ENCODE measurements at places on chromosomes 7 and 10. TPM values are rescaled to one million over a fixed set of nuclear protein-coding genes. Genes with fewer than 3 reads are reported as not detected.

- no peaks in the 10 kb centered on the region for H3K36me3 ChIP-seq
- H3K27me3 ChIP-seq, result no peaks in the 10 kb centered on the region
- no peaks in the 10 kb centered on the region for H3K4me1 ChIP-seq
Measured at GRCh38 chr10:42939237-42939636, 137.6 kb upstream of the RET start.

- no peak for DNase-seq
- H3K4me3 ChIP-seq, result no peak overlapping the region
- no peaks in the 10 kb centered on the region for H3K4me1 ChIP-seq
- H3K27me3 ChIP-seq, result no peaks in the 10 kb centered on the region
- H3K27ac ChIP-seq, result no peak overlapping the region
- H3K36me3 ChIP-seq, result no peaks in the 10 kb centered on the region
Measured at GRCh38 chr7:70415179-70415972, 716.6 kb upstream of the GALNT17 start.

GRCh38 chr7:130278860-130279259, 12.2 kb downstream of the CPA2 start:
- no peak overlapping the region for H3K27ac ChIP-seq
- H3K36me3 ChIP-seq, result no peaks in the 10 kb centered on the region
- H3K27me3 ChIP-seq, result no peaks in the 10 kb centered on the region
- H3K4me3 ChIP-seq, result no peak overlapping the region

Gene DPP6
- not detected for total RNA-seq

DNA sequence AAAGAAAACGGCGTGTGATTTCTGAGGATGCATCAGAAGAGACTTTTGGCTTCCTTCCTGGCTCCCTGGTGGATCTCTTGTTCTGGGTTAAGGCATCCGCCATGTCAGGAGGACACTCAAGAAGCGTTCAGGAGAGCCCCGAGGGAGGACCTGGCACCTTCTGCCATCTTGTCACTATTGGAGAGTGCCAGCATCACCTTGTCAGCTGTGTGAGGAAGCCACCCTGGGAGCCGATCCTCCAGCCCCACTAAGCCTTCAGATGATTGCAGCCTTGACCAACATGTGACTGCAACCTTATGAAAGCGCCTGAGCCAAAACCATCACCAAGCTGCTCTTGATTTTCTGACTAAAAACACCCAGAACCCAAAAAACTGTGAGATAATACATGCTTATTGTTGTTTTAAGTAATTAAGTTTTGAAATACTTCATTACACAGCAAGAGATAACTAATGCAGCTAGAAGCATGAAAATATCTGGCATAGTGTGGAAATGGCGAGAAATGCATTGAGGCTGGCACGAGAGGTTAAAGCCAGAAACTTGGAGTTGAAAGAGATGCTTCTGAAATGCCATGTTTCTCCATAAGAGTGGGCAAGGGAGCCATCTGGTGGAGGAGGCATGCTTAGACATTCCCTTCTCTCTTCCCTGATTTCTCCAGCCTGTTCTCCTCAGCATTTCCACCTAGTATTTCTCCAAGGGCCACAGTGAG, 5.4 kb upstream of the ZFYVE27 start:
- no peaks in the 10 kb centered on the region for H3K27me3 ChIP-seq
- peak; percentile 55 for DNase-seq
- H3K4me1 ChIP-seq, result peaks cover 2% of the 10 kb centered on the region
- H3K27ac ChIP-seq, result no peak overlapping the region
- H3K36me3 ChIP-seq, result no peaks in the 10 kb centered on the region

Gene CYP3A7
- not detected for total RNA-seq

Gene LOXL4
- not detected for total RNA-seq

Gene OGDHL
- not detected for total RNA-seq

Gene HOXA3
- not detected for total RNA-seq

DNA sequence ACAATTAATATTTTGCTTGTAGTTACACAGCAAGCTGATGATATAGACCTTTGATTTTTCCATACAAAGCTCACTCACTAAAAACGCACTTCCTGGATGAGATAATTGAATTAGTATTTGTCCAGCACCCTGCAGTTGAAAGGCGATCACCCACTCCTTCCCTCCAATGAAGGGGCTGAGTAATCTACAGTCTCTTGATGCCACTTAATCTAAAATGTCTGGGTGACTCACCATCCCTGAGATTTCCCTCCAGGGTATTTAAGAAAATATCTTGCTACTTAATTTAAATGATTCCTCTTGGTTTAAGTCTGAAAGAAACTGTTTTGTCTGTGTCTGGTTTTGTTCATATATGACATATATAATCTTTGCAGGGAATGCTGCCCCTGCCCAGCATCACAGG, 515.3 kb downstream of the GRID1 start:
- no peak overlapping the region for H3K4me3 ChIP-seq
- no peak overlapping the region for H3K27ac ChIP-seq
- H3K4me1 ChIP-seq, result no peaks in the 10 kb centered on the region
- no peaks in the 10 kb centered on the region for H3K27me3 ChIP-seq
- H3K36me3 ChIP-seq, result no peaks in the 10 kb centered on the region

Gene RBP4
- not detected for total RNA-seq

GRCh38 chr7:79531116-79531515, 77.6 kb upstream of the MAGI2 start:
- no peaks in the 10 kb centered on the region for H3K4me1 ChIP-seq
- H3K27me3 ChIP-seq, result no peaks in the 10 kb centered on the region
- H3K27ac ChIP-seq, result no peak overlapping the region

Gene CTBP2
- total RNA-seq, result 0.97 TPM

- no peak overlapping the region for H3K27ac ChIP-seq
- H3K4me1 ChIP-seq, result no peaks in the 10 kb centered on the region
- H3K27me3 ChIP-seq, result no peaks in the 10 kb centered on the region
- no peaks in the 10 kb centered on the region for H3K36me3 ChIP-seq
- H3K4me3 ChIP-seq, result no peak overlapping the region
- no peak for DNase-seq
Measured at GRCh38 chr10:120483006-120483405, 26.0 kb downstream of the PLPP4 start.

Gene PDE1C
- not detected for total RNA-seq

GRCh38 chr7:105655500-105656380, 74.4 kb upstream of the EFCAB10 start:
- DNase-seq, result no peak
- no peak overlapping the region for H3K27ac ChIP-seq
- peaks cover 7% of the 10 kb centered on the region for H3K4me1 ChIP-seq
- H3K4me3 ChIP-seq, result no peak overlapping the region
- H3K27me3 ChIP-seq, result no peaks in the 10 kb centered on the region
- peaks cover 43% of the 10 kb centered on the region for H3K36me3 ChIP-seq

DNA sequence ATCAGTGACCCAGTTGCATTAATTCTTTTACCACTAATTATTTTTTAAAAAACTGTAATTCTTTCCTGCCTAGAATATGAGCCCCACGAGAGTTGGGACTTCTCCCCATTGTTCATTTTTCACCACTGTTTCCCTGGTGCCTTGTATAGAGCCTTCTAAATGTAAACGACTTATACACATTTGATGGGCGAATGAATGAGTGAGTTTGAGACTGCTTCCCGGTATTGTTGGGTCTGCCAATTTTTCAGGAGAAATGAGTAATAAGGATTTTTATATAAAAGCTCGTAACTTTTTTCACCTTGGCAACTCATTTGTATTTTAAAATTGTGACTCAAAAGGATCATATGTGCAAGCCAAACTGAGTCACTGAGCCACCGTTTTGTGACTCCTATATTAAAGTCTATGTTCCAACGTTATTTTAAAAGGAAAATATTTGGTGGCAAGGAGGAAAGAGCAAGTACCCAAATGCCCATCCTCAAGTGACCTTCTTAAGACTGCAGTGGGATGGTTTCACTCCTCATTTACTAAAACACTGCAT, 621.3 kb downstream of the KCNMA1 start:
- no peaks in the 10 kb centered on the region for H3K27me3 ChIP-seq
- no peak overlapping the region for H3K4me3 ChIP-seq
- no peak overlapping the region for H3K27ac ChIP-seq
- no peaks in the 10 kb centered on the region for H3K36me3 ChIP-seq
- no peaks in the 10 kb centered on the region for H3K4me1 ChIP-seq
- no peak for DNase-seq

DNA sequence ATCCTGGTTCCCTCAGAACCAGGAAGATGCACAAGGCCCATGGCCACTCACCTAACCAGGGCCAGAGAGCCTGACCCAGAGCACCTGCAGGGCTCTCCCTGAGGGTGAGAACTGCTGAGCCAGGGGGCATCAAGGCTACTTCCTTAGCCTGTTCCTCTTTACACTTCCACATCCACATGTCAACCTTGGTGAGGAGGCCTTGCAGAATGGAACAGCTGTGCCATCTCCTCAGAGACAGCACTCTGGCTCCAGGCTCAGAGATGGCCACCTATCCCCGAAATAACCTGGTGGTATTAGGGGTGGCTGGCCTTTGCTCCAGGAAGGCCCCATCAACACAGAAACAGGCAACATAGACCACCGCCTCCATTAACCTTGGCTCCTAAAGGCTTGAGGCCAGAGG, 473.0 kb downstream of the RPS24 start:
- H3K27ac ChIP-seq, result no peak overlapping the region
- H3K36me3 ChIP-seq, result no peaks in the 10 kb centered on the region
- no peaks in the 10 kb centered on the region for H3K27me3 ChIP-seq
- no peak overlapping the region for H3K4me3 ChIP-seq
- no peak for DNase-seq

Gene HOXA10
- not detected for total RNA-seq

- no peak for DNase-seq
- H3K36me3 ChIP-seq, result no peaks in the 10 kb centered on the region
- H3K27me3 ChIP-seq, result no peaks in the 10 kb centered on the region
- H3K27ac ChIP-seq, result peak overlapping the region; percentile 79
- H3K4me1 ChIP-seq, result peaks cover 38% of the 10 kb centered on the region
Measured at GRCh38 chr7:148882192-148882591, 1.9 kb downstream of the EZH2 start.

Gene ZP3
- total RNA-seq, result 2.8 TPM

Gene PRKAR2B
- 0.47 TPM for total RNA-seq

GRCh38 chr10:29917311-29917710, 142.1 kb downstream of the JCAD start:
- H3K4me1 ChIP-seq, result no peaks in the 10 kb centered on the region
- no peaks in the 10 kb centered on the region for H3K27me3 ChIP-seq
- no peak overlapping the region for H3K4me3 ChIP-seq

DNA sequence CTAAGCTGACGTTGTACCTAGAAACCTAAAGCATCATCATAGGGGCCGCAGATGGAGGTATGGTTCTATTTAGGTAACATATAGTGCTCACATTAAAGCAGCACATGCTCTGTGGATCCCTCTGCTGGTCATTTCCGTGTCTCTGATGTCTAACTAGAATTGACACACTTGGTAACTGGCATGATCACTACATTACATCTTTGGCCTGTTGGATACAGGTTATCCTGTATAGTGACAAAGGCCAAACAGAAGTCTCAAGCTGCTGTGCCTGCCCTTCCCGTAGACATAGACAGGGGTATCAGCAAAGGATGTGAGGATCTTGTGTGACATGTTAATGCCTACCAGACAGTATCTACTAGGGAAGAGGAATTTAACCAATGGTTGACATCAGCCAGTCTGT, 51.2 kb downstream of the KIF5B start:
- peak; percentile 39 for DNase-seq
- H3K4me1 ChIP-seq, result no peaks in the 10 kb centered on the region
- H3K27ac ChIP-seq, result no peak overlapping the region
- no peaks in the 10 kb centered on the region for H3K27me3 ChIP-seq

Gene C7orf57
- not detected for total RNA-seq

GRCh38 chr10:12704488-12704887, 297.0 kb downstream of the CCDC3 start:
- no peak for DNase-seq
- H3K36me3 ChIP-seq, result no peaks in the 10 kb centered on the region

DNA sequence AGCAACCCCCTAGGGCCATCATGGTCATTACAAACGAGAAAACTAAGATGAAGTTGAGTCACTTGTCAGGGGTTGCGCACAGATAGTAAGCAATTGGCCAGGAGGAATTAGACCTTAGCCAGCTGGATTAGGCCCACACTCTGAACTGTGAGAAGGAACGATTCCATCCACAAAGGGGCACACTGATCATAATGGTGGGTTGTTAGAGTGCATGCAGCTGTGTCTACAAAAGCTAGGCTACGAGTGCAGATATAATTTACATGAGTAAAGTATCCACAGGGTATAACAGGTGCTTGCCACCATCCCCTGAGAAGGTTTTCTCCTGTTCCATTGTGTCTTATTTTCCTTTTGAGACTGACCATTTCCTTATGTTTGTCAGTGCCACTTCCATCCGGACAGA, 16.6 kb upstream of the FAM170B start:
- no peak overlapping the region for H3K4me3 ChIP-seq
- H3K36me3 ChIP-seq, result no peaks in the 10 kb centered on the region
- H3K4me1 ChIP-seq, result no peaks in the 10 kb centered on the region
- DNase-seq, result no peak
- no peaks in the 10 kb centered on the region for H3K27me3 ChIP-seq

GRCh38 chr7:1593091-1593866, 23.4 kb upstream of the PSMG3 start:
- no peaks in the 10 kb centered on the region for H3K36me3 ChIP-seq
- no peak overlapping the region for H3K27ac ChIP-seq
- H3K4me3 ChIP-seq, result no peak overlapping the region
- no peak for DNase-seq
- peaks cover 9% of the 10 kb centered on the region for H3K27me3 ChIP-seq
- peaks cover 22% of the 10 kb centered on the region for H3K4me1 ChIP-seq

DNA sequence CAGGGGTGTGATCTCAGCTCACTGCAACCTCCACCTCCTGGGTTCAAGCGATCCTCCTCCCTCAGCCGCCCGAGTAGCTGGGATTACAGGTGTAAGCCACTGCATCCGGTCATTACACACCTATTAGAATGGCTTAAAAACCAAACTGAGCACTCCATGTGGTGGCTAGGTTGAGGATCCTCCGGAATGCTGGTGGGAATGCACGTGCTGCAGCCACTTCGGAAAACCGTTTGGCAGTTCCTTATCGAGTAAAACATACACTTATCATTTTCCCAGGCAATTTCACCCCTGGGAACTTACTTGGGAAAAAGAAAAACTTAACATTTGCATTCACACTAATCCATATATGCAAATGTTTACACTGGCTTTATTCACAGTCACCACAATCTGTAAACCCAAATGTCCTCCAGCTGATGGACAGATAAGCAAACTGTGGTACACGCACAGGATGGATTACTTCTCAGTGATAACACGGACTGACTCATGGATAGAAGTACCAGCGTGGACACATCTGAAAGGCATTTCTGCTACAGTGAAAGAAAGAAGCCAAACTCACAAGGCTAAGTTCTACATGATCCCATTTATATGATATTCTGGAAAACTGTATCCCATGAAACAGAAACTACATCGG, 20.4 kb downstream of the RFC2 start:
- H3K27ac ChIP-seq, result no peak overlapping the region
- H3K4me1 ChIP-seq, result no peaks in the 10 kb centered on the region
- H3K36me3 ChIP-seq, result peaks cover 29% of the 10 kb centered on the region

- no peak for DNase-seq
- no peak overlapping the region for H3K4me3 ChIP-seq
- no peaks in the 10 kb centered on the region for H3K4me1 ChIP-seq
- no peaks in the 10 kb centered on the region for H3K36me3 ChIP-seq
- no peaks in the 10 kb centered on the region for H3K27me3 ChIP-seq
Measured at GRCh38 chr7:91320366-91321078, 56.3 kb downstream of the FZD1 start.
